Stimulated activated CD4-positive, alpha-beta T cell treated with anti-CD3 and anti-CD28 coated beads, Interleukin-15, amount 100 ng/mL, for 1 hour (primary cell): ENCODE measurements at places on chromosomes 4 and X.

- no peak for DNase-seq
Observed at GRCh38 chr4:142752202-142752786, 93.8 kb downstream of the INPP4B start.

DNA sequence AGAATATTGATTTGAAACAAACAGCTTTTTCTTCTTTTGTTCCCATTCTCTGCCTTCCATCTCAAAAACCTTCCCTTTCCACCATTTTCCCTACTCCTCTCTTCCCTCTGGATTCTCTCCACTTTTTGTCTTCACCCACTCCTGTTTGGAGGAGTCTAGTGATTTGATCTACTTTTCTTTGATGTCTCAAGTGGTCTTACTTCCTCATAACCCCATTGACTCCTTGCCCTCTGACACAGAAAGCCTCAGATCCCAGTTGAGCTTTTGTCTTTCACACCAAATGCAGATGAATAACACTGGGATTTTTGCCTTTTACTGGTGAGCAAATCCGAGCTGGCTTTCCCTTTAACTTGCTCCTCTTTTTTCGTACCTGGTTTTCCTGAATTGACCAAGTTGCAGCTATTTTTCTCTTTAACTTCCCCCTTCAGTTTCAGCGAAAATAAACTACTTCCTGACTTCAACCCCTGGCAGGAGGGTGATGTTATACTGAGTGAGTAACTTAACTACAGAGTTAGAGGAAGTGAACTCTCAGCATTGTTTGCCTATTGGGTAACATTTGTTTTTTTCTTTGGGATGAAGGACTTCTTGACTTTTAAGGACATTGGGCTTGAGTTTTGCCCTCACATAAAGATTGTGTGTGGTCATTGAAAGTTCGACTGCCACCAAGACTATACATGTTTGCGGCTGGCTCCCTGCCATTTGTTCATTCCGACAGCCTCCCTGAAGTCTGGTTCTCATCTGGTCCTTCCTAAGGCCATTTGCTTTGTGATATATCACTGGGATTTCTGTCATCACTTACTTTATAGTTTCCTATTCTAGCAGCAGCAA, 392.8 kb upstream of the NR3C2 start:
- no peak for DNase-seq

GRCh38 chrX:106612393-106612763, 600 bp downstream of the RADX start:
- no peak for DNase-seq

- peak; percentile 20 for DNase-seq
Observed at GRCh38 chrX:135596495-135596894, 76.0 kb downstream of the INTS6L start.

DNA sequence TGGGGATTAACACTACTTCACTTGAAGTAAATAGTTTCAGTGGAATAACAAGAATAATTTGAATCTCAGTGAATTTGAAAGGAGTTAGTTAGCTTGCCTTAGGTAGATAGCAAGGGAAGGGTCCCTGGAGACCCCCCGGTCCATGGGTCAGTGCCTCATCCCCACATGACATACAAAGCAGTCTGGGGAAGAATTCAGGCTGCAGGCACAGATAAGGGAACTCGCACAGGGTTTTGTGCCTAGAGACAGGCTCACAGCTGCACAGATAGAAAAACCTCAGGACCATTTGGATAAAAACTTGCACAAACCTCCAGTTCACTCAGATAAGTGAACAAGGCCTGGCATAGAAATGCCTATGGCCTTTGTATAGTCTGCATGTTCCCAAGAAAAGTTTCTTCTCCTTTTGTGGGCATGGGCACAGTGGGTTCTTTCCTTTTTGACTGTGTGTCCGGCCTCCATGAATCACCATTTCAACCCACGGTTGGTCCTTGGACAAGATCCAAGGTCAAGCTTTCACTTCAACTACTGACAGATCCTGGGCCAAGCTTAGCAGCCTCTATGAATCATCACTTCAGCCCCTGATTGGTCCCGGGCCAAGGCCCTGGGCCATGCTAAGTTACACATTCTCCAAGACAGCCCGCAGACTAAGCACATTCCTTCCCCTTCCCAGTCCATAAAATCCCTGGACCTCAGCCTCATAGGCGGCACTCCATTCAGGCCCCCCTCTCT, 108.3 kb upstream of the KLHL4 start:
- no peak for DNase-seq

DNA sequence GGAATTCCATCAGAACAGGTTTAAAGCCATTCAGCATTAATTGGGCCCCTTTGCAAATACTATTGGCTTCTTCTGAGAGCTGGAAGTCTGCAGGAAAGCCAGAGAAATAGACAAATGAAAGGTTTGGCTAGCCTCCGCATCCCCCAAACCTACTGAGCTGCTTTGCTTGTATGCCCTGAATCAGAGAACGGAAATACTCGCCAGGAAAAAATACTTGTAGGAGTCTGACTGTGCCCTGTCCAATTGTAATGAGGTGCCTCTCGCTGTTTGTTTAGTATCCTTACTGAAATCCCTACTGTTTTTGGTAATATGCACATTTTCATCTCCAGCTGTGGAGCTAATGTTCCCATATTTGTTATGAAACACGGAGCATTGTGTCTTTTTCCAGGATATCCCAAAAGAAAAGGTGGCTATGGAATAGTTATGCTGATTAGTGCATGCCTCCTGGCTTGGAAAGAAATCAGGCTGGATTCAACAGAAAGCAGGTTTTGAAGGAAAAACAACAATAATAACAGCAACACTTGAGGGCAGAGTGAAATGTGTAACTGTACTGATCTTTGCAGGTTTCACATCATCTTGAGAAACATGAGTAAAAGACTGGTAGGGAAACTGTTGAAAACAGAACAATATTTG, 50.7 kb upstream of the NLGN4X start:
- no peak for DNase-seq

GRCh38 chrX:10197279-10198210, 40.8 kb downstream of the CLCN4 start:
- DNase-seq, result no peak

DNA sequence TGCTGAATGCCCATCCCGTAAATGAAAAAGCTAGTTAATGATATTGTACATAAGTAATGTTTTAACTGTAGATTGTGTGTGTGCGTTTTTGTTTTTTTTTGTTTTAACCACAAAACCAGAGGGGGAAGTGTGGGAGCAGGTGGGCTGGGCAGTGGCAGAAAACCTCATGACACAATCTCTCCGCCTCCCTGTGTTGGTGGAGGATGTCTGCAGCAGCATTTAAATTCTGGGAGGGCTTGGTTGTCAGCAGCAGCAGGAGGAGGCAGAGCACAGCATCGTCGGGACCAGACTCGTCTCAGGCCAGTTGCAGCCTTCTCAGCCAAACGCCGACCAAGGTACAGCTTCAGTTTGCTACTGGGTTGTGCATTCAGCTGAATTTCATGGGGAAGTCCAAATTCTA, at the start of gene SPP1:
TSS of gene SPP1 (plus strand) at position 249 of the 400 bp plus-strand sequence. CDS start 1,182 bp downstream, outside the sequence.
- no peak for DNase-seq

DNA sequence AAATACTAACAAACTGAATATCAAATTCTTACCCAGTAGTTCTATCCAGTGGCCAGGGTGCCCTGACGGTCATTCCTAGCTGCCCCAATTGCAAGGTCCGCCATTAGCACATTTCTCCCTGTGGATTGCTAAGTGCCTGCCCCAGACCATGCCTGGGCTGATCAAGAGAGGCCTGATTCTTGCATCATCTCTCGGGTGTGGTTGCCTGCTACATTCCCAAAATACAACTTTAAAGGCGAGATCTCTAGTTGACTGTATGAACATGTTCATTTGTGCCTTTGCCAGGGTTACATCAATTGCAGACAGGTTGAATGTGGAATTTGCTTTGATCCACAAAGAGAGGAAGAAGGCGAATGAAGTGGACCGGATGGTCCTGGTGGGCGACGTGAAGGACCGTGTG, 28.0 kb downstream of the PRPS2 start:
- no peak for DNase-seq

- no peak for DNase-seq
Observed at GRCh38 chr4:149885896-149886295, 70.3 kb upstream of the IQCM start.

DNA sequence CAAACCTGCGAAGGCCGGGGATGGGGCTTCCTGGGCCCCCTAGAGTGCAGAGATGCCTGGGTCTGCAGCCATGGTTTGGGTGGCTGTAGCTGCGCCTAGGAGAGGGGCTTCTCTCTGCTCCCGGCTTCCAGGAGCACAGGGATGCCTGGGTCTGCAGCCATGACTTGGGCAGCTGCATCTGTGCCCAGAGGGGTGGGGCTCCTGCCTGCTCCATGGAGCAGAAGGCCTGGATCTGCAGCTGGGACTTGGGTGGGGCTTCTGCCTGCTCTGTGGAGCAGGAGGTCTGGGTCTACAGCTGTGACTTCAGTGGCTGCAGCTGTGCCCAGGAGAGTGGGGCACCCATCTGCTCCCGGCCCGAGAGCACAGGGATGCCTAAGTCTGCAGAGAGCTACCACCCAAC, 20.8 kb downstream of the SPON2 start:
- DNase-seq, result no peak

GRCh38 chrX:139560221-139560620, 29.7 kb downstream of the F9 start:
- DNase-seq, result no peak

GRCh38 chr4:7815562-7815961, 124.1 kb downstream of the AFAP1 start:
- no peak for DNase-seq
